ENCODE measurements at places on chromosomes 2 and 18. TPM values are rescaled to one million over a fixed set of nuclear protein-coding genes. Genes with fewer than 3 reads are reported as not detected.

Gene PDE1A
- 14.5 TPM for total RNA-seq

DNA sequence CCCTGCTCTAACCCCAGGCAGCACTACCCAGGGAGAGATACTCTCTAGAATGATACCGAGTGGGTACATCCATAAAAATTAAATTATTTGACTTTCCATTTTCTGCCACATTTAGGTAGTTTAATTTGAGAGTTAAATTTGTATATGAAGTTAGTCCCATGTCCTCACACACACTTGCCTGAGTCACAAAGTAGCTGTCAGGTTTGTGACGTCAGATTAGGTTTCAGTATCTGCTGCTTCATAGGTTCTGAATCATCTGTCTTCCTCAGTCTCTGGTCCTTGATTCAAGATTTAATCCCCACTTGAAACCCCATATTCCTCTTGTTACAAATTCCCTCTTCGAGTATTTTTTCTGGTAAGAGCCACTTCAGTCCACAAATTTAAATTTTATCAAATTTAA lies 738.6 kb upstream of the FAM98A start:
- no peak for DNase-seq

DNA sequence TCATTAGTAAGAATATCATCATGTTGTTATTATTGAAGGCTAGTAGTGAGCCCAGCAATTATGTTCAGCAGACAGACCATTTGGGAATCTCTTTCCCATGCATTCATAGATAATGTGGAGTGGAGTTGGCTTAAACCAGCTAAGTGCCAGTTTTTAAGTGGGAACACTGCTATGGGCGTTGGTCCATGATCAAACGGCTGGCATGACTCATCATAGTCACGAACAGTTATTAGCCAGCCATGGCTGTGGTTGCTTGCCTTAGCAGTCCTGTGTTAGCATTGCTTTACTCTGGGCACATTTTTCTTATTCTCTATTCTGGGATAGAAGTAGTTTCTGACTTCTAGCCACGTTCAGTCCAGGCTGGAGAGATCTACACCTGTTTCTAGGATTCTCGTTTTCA lies 17.7 kb downstream of the EIF4E2 start:
- DNase-seq, result no peak

GRCh38 chr2:224736227-224736626 lies 20.1 kb upstream of the CCDC195 start:
- no peak for DNase-seq

GRCh38 chr18:6362559-6363129 lies 52.1 kb downstream of the L3MBTL4 start:
- no peak for DNase-seq

Gene CTNNA2
- 2.9 TPM for total RNA-seq

Measured in vagina (tissue), 2 donors.